ENCODE measurements at places on chromosomes 2 and 18. TPM values are rescaled to one million over a fixed set of nuclear protein-coding genes. Genes with fewer than 3 reads are reported as not detected.

GRCh38 chr2:229335877-229336346 lies 64.8 kb upstream of the PID1 start:
- no peak for DNase-seq

- DNase-seq = no peak
These were observed 424.1 kb downstream of the ERBB4 start for GRCh38 chr2:212114489-212114888.

DNA sequence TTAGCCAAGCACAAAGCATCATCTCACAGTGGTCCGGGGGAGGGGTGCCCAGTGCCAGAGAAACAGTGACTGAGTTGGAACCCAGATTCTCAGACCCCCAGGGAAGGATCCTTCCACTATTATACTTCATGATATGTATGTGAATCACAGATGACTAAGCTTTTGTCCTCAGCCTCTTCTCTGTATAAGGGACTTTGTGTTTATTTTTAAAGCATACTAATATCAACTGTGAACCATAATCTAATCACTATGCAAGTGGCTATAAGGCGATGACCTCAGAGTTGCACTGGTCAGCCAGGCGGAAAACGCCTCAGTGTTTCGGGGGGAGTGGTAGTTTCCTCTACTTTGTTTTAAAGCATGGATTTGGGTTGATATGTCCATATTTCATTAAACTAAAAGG lies 160.4 kb upstream of the TMEM200C start:
- no peak for DNase-seq

The SERPINB2 gene
- 1.2 TPM for total RNA-seq

The SERPINB10 gene
- total RNA-seq = not detected

- no peak for DNase-seq
These were observed 345.2 kb upstream of the SLC8A1 start for GRCh38 chr2:40797120-40797519.
